ENCODE measurements at places on chromosomes 7 and 10.
A peak's percentile ranks its signal among the peaks of the same experiment; 100 is the strongest.

DNA sequence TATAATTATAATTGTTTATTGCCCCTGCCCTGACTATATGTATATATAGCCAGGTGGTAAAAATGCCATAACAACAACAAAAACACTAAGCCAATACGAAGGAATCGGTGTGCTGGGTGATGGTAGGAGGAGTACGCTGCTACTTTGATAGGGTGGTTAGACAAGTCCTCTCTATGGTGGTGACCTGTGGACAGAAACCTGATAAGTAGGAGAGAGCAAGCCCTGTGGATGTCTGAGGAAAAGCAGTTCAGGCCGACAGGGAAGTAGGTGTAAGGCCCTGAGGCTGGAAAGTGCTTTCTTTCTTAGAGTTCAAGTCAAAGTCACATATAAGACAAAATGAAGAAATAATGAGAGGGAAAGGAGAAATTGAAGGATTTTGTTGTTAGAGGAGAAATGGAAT lies 823.8 kb upstream of the CELF2 start:
- no peak for DNase-seq

GRCh38 chr10:3735175-3735574 lies 49.8 kb downstream of the KLF6 start:
- no peak for DNase-seq

- no peak for DNase-seq
These were observed 78.7 kb downstream of the FEZF1 start for GRCh38 chr7:122225874-122226273.

- no peak for DNase-seq
These were observed 2.8 kb downstream of the LGI1 start for GRCh38 chr10:93760490-93760889.

- DNase-seq: no peak
These were observed 311.9 kb downstream of the LRMDA start for GRCh38 chr10:75743291-75743778.

GRCh38 chr7:106664343-106664742 lies 3.4 kb upstream of the CCDC71L start:
- no peak for DNase-seq

- peak; percentile 40 for DNase-seq
These were observed 110.1 kb downstream of the PLCE1 start for GRCh38 chr10:94103801-94104221.

- no peak for DNase-seq
These were observed 172.5 kb upstream of the INSYN2A start for GRCh38 chr10:127368929-127369328.

- DNase-seq: no peak
These were observed 51.1 kb downstream of the ADCYAP1R1 start for GRCh38 chr7:31102973-31103850.

- DNase-seq: no peak
These were observed 219.0 kb downstream of the DIP2C start for GRCh38 chr10:470339-471003.

DNA sequence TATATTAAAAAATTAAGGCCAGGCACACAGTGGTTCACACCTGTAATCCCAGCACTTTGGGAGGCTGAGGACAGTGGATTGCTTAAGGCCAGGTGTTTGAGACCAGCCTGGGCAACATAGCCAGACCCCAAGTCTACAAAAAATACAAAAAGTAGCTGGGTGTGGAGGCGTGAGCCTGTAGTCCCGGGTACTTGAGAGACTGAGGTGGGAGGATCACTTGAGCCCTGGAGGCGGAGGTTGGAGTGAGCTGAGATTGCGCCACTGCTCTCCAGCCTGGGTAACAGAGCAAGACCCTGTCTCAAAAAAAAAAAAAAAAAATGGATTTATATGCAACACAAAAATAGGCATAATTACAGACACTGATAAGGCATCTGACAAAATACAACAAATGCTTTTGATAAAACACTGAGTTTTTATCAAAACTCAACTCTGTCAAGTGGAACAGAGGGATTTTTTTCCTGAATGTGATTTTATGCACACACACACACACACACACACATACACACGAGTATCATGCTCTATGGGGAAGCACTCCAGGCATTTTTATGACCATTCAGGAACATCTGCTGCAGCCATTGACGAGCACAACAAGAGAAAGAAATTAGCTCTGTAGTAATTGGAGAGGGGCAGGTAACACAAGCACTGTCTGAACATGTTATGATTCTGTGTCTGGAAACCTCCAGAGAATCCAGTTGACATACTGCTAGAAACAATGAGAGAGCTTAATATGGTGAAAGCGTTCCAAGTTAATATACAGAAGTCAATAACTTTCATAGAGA lies 193.1 kb downstream of the WDR37 start:
- DNase-seq: no peak

DNA sequence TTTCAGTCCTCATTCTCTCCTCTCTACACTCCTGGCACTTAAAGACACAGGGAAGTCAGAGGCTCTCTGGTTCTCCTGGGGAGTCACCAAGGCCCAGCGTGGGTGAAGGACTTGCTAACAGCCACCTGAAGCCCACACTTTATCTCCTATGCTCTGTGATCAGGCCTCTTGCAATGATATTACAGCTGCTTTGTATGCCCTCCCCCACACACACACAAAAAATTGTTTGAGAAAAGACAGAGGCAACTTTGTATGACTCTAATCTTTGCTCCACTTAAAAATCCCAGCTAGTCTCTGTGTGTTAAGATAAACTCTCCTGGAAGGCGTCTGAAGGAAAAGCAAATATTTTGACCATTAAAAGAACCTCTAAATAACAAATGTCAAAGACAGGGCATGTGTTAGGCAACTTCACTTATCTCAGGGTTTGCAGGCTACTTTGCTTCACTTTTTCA lies 507.2 kb downstream of the TNS3 start:
- DNase-seq: no peak

DNA sequence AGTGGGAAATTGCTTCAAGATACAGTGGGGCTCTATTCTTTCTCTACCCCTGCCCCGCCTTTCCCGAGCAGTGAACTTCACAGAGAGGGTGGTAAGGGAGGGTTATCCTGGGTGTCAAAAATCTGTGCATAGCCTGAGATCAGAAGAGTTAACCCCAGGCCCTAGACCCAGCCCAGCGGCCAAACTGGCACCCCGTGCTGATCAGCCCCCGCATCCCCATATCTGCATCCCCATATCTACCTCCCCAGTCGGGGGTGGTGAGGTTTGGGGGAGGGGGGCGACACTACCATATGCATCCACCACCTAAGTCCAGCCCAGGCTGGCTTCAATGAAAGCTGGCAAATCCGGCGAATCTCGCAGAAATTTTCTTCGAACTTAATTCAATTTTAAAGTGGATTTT lies 7.0 kb upstream of the DLX6 start:
- DNase-seq: no peak

- DNase-seq: peak; percentile 44
These were observed 38.1 kb downstream of the TMEM130 start for GRCh38 chr7:98831641-98832221.

GRCh38 chr7:112199035-112199655 lies 7.1 kb downstream of the DOCK4 start:
- peak; percentile 55 for DNase-seq

DNA sequence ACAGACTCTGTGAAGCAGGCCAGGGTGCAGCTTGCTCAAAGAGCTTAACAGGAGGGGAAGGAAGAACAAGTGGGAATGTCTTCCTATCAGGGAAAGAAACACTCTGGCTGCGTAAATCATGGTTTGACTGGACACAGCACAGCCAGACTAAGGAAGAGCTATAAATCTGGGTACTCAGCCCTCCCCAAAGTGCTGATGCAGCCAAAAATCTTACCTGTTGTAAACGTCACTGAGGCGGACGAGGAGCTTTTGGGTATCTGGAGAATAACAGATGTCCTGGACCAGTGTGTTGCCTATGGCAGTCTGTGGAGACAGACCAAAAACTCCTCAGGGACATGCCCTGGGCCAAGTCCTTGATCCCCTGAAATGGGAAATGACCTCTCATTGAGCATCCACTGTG lies 43.1 kb upstream of the HNRNPH3 start:
- DNase-seq: no peak

DNA sequence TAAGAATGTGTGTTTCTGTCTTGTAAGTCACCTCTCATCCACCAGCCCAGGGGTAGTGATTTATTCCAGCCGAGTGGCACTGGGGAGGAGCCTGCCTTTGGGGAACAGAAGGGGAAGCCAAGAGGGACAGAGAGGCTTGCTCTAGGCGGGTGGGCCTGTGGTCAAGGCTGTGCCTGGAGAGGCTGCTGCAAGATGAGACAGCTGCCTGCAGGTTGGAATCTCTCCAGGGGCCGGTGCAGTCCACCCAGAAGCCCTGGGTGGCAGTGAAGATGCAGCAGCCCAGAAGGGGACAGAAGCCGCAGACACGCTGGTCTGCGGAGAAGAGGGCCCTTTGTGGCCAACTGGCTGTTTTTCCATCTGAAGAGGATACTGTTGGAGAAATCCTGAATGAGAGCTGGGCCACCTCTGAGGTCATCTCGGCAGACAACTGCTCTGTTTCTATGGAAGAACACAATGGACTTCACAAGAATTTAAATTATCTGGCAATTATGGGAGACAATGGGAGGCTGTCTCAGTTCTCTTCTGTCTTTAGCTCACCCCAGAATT lies 175.7 kb downstream of the GFRA1 start:
- DNase-seq: no peak

DNA sequence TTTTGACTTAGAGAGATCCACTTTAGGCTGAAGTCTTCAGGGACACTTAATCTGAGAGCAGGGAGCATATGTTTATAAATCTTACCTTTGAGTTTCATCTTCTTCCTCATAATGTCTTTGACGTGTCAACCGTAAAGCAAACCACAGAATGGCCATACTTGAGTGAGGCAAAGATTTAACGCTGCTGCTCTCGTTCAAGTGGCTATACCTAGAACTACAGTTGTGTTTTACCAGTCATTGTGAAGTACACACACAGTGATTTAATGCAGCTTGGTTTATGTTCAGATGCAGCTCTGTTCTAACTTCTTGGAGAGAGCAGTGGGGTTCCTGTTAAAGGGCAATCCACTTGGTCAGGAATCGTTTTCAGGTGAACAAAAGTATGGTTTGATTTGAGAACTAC lies 39.9 kb upstream of the GOT1 start:
- no peak for DNase-seq

DNA sequence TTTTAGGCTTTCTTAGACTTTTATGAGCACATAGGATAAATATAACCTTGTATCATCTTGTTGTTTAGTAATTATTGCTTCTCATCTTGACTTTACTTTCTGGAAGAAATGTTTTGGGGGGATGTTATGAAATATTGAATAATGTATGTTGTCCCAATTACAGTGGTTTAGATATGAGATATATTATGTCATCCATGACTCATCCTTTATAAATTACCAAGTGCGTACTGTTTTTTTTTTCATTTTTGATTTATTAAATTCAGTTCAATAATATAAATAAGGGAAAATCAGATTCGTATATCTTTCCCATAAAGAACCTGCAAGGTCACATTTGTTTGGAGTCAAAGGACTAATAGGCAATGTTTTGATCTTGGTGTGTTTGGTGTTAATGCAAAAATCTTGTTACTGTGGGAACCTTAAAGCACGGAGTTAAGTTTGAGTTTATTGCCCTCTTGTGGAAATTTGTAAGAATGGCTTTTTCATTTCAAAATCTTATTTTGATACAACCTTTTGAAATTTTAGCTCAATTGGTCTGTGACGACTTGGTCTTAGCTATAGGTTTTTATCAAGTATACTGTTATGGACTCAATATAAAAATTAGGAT lies 108.6 kb downstream of the SRI start:
- peak; percentile 68 for DNase-seq

- DNase-seq: no peak
These were observed 6.4 kb upstream of the CFAP69 start for GRCh38 chr7:90238583-90238982.

- no peak for DNase-seq
These were observed 149.4 kb downstream of the ZNF248 start for GRCh38 chr10:37707829-37708578.

GRCh38 chr7:112103246-112103645 lies 103.0 kb downstream of the DOCK4 start:
- DNase-seq: peak; percentile 26

DNA sequence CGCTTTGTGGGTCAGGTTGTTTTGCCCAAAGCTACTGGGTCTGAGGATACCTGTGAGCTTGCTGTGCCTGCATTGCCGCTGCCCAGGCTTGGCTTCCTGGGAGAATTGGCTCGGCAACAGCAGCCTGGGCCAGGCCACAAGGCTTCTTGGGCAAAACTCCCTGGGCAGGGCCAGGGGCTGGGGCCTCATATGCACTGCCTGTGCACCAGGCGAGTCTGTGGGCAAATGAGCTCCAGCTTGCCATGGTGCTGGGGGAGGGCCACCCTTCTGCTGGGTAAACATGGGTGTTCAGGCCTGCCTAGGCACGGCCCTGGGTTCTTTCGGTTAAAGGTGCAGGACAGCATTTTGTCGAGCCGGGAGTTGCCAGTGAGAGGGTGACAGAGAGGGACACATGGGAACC lies 19.4 kb downstream of the ZMIZ1 start:
- DNase-seq: no peak
